ENCODE measurements at places on chromosomes 5 and 9.

DNA sequence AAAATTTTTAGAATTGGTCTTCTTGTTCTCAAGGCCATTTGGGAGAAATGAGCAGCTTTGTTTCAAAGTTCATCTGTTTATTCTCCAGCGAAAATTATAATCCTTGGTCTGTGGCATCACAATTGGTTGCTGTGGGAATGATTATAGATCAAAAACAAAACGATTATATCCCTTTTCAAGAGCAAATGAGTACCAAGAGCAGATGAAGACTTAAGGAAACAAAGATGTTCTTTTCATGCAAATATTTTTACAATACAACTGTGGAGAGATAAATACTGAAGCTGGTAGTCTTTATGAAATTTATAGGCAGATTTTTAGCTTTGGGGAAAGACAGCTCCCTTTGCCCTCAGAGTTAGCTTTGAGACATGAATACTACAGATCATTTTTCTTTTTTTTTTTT, 620.8 kb upstream of the DMAC1 start:
- no peak for DNase-seq

DNA sequence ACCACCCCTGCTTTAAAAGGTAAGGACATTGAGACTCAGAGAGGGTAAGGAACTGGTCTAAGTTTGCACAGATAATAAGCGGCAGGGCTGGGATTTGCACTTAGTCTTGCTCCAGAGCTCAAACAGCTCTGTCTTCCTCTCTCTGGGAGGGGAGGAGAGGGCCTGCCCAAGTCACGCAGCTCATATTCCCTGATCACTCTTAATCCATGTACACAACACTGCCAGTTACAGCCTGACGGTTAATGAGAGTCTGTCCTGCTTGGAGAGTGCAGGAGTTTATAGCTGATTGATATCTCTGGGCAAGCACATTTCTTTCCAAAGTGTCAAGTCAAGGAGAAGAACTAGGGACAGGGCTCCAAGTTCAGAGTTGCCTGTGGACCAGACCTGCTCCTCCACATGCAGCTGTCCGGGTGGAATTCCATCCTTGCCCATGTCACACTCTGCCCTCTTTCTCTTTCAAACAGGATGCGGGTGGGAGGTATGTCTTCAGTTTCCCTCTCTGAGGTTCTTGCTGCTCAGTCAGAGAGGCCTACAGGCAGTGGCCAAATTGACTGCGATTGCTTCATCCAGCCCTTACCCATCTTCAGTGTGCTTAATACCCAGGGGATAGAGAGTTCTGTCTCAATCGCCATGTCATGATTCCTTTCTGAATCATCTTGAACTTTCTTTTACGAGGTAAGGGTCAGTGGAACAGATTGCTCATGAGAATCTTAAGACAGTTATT, 54.5 kb downstream of the GALNT12 start:
- DNase-seq = no peak

DNA sequence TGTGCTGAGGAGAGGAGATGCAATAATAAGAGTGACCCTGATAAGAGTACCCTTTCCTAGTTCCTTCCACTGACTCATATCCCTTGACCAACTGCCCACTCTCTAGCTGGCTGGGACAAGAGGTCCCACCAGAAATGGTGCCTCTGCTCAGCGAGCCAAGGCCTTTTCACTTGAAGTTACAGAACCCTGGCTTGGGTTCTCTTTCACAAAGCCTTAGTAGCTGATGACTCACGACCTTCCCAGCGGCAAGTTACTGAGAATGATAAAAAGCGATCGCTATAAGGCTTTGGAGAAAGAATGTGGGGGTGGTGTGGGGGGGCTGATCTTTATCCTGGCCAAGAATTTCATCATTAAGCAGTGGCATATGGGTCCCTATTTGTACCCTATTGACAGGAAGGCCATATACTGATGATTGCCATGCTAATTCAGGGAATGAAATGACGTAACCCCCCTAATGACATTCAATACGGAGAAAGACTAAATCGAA, 90.3 kb downstream of the FBXO38 start:
- no peak for DNase-seq

DNA sequence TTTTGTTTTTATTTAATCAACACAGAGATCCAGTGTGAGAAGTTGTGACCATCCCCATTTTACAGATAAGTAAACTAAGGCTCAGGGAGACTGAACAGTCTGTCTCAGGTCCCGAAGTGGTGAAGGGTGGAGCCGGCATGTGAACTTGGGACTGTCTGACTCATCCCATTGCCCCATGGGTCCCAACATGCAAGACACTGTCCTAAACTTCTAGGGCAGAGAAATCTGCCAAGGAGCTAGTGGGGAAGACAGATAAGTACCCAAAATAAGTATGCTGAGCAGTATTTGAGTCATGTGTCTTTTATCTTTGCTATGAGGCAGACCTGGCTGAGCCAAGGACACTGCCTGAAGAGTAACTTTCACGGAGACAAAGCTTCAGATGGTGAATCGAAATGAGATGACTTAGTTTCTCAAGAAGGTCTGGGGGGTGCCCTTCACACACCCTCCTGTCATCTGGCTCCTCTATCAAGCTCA, 64.3 kb upstream of the SLC25A51 start:
- no peak for DNase-seq

GRCh38 chr5:179219661-179220620, 125.3 kb downstream of the ADAMTS2 start:
- DNase-seq = no peak

All from central memory CD4-positive, alpha-beta T cell (primary cell).